Natural killer cell (primary cell): ENCODE measurements at places on chromosomes 12 and 14. TPM values are rescaled to one million over a fixed set of nuclear protein-coding genes. Genes with fewer than 3 reads are reported as not detected.

DNA sequence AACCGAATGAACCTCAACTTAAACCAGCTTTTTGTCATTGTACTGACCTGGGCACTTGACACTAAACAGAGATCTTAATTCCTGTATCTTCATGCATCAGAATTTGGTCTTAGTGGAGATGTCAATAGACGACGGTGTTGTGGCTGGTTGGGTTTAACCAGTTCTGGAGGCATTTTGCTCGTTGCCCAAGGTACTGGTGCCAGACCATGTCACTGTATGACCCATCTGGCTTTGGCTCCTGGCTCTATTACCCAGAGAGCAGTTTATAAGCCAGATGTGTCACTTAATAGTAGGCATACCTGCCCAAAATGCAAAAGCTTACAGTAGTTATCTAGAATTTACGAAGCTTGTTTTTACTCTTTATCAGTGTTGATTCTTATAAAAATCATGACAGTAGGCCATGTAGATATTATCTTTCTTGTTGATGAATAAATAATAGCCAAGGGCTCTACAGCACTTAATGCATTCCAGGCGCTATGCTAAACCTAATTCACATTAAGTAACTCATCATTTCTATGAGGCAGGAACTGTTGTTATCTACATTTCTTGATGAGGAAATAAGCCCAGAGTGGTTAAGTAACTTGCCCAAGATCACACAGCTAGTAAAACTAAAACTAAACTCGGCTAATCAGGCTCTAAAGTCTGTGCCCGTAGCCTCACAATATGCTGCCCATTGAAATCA, 179.7 kb upstream of the HIF1A start:
- DNase-seq, result no peak
- no peak overlapping the region for H3K4me3 ChIP-seq
- H3K36me3 ChIP-seq, result peaks cover 20% of the 10 kb centered on the region
- no peaks in the 10 kb centered on the region for H3K27me3 ChIP-seq
- H3K4me1 ChIP-seq, result peaks cover 64% of the 10 kb centered on the region

GRCh38 chr12:121005346-121005815, 10.9 kb downstream of the C12orf43 start:
- peak; percentile 45 for DNase-seq
- no peaks in the 10 kb centered on the region for H3K27me3 ChIP-seq
- no peak overlapping the region for H3K4me3 ChIP-seq

- no peak overlapping the region for H3K4me3 ChIP-seq
- H3K36me3 ChIP-seq, result no peaks in the 10 kb centered on the region
- DNase-seq, result no peak
- H3K27ac ChIP-seq, result no peak overlapping the region
- H3K4me1 ChIP-seq, result peaks cover 10% of the 10 kb centered on the region
These were observed 5.0 kb upstream of the SLC38A4 start for GRCh38 chr12:46830731-46831334.

DNA sequence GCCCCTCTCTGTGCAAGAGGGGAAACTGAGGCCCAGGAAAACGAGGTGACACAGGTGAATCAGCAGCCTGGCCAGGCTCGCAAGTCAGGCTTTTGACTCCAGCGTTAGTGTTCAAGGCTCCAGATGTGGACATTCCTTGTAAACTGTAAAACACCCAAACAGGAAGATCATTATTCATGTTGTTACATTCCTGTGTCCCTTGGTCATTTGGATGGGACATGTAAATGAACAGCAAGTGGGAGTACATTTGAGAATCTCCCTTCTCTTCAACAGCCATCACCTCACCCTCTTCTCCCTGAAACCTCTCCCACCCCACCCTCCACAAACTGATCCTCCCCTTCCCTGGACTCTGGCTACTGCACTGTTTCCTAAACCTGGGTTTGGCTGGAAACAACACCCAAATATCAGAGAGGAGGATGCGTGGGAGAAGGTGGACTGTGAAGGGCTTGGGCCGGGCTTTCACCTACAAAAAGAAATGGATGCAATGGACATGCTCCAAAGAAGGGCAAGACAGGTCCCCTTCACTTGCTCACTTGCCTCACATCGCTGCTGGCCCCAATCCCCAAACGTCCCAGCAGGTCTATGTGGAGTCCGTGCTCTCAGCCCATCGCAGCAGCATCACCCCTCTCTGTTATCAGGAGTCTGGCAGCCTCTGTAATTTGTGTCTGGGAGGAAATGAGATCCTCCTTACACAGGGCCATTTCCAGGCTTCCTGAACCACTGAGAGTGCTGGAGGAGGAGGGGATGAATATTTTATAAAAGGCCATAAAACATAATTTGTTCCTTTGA, 76.7 kb downstream of the GALNT8 start:
- no peak for DNase-seq
- no peak overlapping the region for H3K4me3 ChIP-seq
- no peak overlapping the region for H3K27ac ChIP-seq
- no peaks in the 10 kb centered on the region for H3K36me3 ChIP-seq
- no peaks in the 10 kb centered on the region for H3K27me3 ChIP-seq

- DNase-seq, result no peak
- H3K4me3 ChIP-seq, result no peak within 1 kb of the TSS
- peaks cover 10% of the 10 kb centered on the region for H3K27me3 ChIP-seq
- H3K27ac ChIP-seq, result no peak within 1 kb of the TSS
These were observed at the start of gene ZNF705A for GRCh38 chr12:8156845-8157244. Gene ZNF705A, plus strand, starts transcription at chr12:8157015. Its CDS starts 15,611 bp downstream, at chr12:8172626.

DNA sequence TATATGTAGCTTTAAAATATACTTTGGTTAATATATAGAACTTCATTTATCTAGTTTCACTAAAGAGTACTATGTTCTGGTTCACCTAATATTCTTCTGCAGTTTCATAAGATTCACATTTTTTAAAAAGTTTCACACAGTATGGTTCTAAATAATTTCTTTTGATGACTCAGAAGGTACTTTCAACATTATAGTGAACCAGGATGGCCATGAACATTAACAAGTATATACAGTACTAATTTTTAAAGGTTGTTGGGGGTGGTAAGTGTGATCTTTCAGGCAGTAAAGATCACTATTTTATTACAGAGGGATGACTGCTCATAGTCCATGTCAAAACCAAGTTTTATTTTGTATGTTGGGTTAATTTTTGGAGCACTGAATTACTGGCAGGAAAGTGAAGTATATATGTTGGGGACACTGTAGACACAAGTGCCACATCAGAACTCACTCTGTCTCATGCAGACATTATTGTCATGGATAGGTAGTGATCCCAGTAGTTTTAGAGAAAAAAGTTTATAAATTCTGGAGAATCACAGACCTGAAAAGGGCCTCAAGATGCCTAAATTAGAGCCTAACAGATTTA, 60.0 kb downstream of the DCAF5 start:
- no peak overlapping the region for H3K27ac ChIP-seq
- H3K36me3 ChIP-seq, result peaks cover 38% of the 10 kb centered on the region
- no peak overlapping the region for H3K4me3 ChIP-seq
- no peak for DNase-seq
- H3K27me3 ChIP-seq, result no peaks in the 10 kb centered on the region

DNA sequence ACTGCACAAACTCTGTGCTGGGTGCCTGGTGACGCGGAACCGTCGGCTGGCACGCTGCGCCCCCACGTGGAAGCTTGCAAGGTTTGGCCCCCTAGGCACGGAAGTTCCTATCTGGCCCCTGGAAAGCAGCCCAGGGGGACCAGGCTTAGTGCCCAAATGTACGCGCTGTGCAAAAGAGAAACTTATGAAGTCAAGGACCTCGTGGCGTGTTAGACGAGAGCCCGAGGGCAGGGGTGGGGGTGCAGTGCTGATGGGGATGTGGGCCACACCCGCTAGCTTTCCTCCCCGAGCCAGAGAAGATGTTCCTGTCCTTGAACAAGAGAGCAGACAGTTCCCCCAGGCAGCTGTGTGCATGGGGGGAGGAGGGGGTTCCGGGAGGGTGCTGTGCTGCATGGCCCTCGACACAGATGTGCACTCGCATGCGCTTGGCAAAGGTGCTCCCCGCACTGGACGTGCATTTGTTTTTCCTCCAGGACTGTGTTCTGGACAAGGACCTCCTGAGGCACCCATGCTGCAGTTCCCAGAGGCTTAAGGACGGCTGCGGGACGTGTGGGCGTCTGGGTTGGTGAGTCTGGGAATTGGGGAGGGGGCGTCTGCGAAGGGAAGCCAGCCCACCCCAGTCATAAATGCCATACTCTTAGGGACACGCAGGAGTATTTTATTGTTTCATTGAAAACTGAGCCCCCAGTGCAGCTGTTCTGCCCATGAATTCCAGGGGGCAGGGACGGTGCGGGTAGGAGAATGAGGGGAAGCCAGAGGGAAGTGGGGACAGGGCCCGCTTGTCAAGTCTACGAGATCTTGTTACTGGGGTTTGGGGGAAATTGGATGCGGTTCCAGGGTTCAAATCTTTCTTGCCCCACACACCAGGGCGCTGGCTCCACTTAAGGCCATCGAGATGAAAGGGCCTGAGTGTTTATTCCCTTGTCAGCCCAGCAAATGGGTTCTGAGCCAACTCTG, 80.0 kb downstream of the NTF3 start:
- H3K4me1 ChIP-seq, result no peaks in the 10 kb centered on the region
- H3K4me3 ChIP-seq, result no peak overlapping the region
- no peak overlapping the region for H3K27ac ChIP-seq
- no peaks in the 10 kb centered on the region for H3K36me3 ChIP-seq

The DAO gene
- not detected for total RNA-seq

GRCh38 chr14:54211551-54212308, 185.1 kb upstream of the CDKN3 start:
- H3K36me3 ChIP-seq, result no peaks in the 10 kb centered on the region
- no peak overlapping the region for H3K4me3 ChIP-seq
- H3K27ac ChIP-seq, result no peak overlapping the region
- H3K4me1 ChIP-seq, result no peaks in the 10 kb centered on the region

The LRRIQ1 gene
- not detected for total RNA-seq

DNA sequence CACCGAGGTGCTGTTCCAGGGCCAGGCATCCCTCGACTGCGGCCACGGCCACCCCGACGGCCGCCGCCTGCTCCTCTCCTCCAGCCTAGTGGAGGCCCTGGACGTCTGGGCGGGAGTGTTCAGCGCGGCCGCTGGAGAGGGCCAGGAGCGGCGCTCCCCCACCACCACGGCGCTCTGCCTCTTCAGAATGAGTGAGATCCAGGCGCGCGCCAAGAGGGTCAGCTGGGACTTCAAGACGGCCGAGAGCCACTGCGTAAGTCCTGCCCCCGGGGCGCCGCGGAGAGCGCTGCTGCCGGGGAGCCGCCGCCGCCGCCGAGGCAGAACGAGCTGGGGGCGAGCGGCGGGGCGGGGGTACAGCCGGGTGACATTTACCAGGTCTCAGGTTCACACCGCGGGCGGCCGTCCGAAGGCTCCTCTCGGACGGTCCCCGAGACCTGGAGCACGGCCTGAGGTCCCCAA, 1.4 kb downstream of the PLXNC1 start:
- no peaks in the 10 kb centered on the region for H3K27me3 ChIP-seq
- no peak for DNase-seq
- H3K4me3 ChIP-seq, result peak overlapping the region; percentile 42
- no peak overlapping the region for H3K27ac ChIP-seq
- H3K36me3 ChIP-seq, result no peaks in the 10 kb centered on the region

The CARMIL3 gene
- 28.6 TPM for total RNA-seq
